Mesothelial cell of epicardium (in vitro differentiated cells): ENCODE measurements at places on chromosomes 4 and X.

- H3K4me3 ChIP-seq: no peak overlapping the region
- H3K27me3 ChIP-seq: peaks cover 29% of the 10 kb centered on the region
- no peak overlapping the region for H3K27ac ChIP-seq
- H3K4me1 ChIP-seq: peaks cover 1% of the 10 kb centered on the region
- no peak for DNase-seq
- no peaks in the 10 kb centered on the region for H3K36me3 ChIP-seq
Observed at GRCh38 chr4:104728380-104729122, 233.9 kb upstream of the CXXC4 start.

DNA sequence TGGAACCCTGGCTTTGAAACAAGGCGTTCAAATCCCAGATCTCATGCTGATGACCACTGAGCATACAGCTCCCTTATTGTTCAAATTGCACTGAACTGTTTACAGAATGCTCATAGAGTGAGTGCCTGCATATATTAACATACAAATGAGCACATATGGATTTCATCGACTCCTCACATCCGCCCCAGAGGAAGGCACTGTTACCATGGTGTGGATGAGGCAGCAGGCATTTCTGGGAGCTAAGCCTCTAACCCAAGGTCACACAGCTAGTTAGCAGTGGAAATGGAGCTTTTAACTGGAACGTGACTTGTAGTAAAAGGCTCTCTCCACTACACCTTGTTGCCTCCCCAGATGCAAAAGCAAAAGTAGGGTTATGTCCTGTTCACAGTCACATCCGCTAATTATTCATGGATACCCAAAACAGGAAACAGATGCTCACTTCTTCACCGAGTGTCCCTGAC, 289.7 kb downstream of the STK32B start:
- H3K36me3 ChIP-seq: no peaks in the 10 kb centered on the region
- no peaks in the 10 kb centered on the region for H3K4me1 ChIP-seq
- H3K27ac ChIP-seq: no peak overlapping the region

- H3K36me3 ChIP-seq: no peaks in the 10 kb centered on the region
- no peak overlapping the region for H3K27ac ChIP-seq
- H3K27me3 ChIP-seq: no peaks in the 10 kb centered on the region
- H3K4me1 ChIP-seq: no peaks in the 10 kb centered on the region
- no peak for DNase-seq
- H3K4me3 ChIP-seq: no peak overlapping the region
Observed at GRCh38 chr4:126762663-126763247, 870.0 kb upstream of the INTU start.

DNA sequence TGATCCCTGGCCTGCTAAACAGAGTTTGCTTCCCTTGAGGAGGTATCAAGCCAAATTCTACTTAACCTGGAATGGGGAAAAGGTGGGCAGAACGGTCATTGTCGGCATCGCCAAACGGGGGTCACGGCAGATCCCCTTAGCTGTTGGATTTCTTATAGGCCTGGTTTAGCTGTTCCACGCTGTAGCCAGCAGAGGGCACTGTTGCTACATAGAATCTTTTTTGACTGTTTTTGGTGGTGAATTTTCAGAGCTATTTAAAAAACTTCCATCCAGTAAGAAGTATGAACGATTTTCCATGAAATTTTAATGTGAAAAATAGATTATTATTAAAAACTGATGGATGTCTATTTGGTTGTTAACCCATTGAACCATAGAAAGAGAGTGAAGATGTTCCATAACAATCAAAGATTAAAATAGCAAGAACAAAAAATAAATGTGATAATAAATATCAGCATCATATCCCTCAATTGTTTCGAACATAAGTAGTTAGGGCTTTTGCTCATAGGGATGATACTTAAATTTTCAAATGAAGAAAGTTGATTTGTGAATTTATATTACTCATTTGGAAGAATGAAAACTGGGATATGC, 56.6 kb downstream of the LINC00632 start:
- peaks cover 3% of the 10 kb centered on the region for H3K27me3 ChIP-seq
- no peak for DNase-seq
- no peaks in the 10 kb centered on the region for H3K36me3 ChIP-seq
- peak overlapping the region; percentile 82 for H3K4me3 ChIP-seq

- H3K27ac ChIP-seq: no peak overlapping the region
- H3K4me1 ChIP-seq: no peaks in the 10 kb centered on the region
- no peak overlapping the region for H3K4me3 ChIP-seq
- no peaks in the 10 kb centered on the region for H3K36me3 ChIP-seq
Observed at GRCh38 chr4:104093247-104093646, 373.5 kb upstream of the TACR3 start.

DNA sequence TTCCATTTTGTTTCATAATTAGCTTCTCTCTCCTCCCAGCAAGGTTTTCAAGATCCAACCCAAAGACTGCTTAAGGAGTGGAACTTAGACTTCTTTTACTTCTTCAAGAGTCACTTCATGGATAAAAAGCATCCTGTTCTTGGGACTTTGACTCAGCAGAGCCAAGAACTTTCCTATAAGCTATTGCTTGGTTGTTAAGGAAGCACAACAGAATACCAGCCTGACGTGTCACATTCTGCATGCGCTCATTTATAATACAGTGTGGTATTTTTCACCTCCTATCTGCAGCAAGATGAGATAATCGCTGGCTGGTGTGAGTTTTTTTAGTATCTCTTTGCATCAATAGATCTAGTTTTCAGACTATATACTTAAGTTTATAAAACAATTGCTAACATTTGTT, 152.1 kb downstream of the PALLD start:
- no peak for DNase-seq
- no peaks in the 10 kb centered on the region for H3K36me3 ChIP-seq
- peak overlapping the region; percentile 44 for H3K27ac ChIP-seq
- H3K4me3 ChIP-seq: no peak overlapping the region

- no peaks in the 10 kb centered on the region for H3K36me3 ChIP-seq
- no peak overlapping the region for H3K27ac ChIP-seq
- H3K4me3 ChIP-seq: no peak overlapping the region
Observed at GRCh38 chr4:60313611-60314178, 886.4 kb upstream of the ADGRL3 start.

DNA sequence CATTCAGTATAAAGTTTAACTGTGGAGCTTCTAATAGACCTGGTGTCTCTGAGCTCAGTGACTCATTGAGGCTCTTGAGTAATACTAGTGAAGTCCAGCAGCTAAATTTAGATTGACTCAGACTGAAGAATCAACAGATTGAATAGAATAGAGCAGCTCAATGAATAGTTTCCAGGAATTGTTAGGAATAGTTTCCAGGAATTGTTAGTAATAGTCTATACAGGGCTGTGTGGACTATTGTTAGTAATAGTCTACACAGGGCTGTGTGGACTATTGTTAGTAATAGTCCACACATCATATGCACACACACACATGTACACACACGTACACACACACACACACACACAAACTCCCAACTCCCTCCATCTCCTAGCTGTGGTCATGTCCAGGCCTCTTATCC, 3.0 kb downstream of the GIMD1 start:
- H3K27ac ChIP-seq: no peak overlapping the region
- no peaks in the 10 kb centered on the region for H3K27me3 ChIP-seq
- H3K4me1 ChIP-seq: peaks cover 10% of the 10 kb centered on the region
- no peaks in the 10 kb centered on the region for H3K36me3 ChIP-seq
- DNase-seq: no peak
- no peak overlapping the region for H3K4me3 ChIP-seq

DNA sequence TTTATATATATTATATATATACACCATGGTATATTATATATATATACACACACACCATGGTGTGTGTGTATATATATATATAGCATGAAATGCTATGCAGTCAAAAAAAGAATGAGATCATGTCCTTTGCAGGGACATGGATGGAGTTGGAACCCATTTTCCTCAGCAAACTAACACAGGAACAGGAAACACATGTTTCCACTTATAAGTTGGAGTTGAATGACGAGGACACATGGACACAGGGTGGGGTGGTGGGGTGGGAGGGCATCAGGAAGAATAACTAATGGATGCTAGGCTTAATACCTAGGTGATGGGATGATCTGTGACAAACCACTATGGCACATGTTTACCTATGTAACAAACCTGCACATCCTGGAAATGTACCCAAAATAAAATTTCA, 293.6 kb upstream of the NDST3 start:
- H3K4me1 ChIP-seq: no peaks in the 10 kb centered on the region
- no peak overlapping the region for H3K4me3 ChIP-seq
- H3K36me3 ChIP-seq: peaks cover 6% of the 10 kb centered on the region
- no peaks in the 10 kb centered on the region for H3K27me3 ChIP-seq
- no peak overlapping the region for H3K27ac ChIP-seq

DNA sequence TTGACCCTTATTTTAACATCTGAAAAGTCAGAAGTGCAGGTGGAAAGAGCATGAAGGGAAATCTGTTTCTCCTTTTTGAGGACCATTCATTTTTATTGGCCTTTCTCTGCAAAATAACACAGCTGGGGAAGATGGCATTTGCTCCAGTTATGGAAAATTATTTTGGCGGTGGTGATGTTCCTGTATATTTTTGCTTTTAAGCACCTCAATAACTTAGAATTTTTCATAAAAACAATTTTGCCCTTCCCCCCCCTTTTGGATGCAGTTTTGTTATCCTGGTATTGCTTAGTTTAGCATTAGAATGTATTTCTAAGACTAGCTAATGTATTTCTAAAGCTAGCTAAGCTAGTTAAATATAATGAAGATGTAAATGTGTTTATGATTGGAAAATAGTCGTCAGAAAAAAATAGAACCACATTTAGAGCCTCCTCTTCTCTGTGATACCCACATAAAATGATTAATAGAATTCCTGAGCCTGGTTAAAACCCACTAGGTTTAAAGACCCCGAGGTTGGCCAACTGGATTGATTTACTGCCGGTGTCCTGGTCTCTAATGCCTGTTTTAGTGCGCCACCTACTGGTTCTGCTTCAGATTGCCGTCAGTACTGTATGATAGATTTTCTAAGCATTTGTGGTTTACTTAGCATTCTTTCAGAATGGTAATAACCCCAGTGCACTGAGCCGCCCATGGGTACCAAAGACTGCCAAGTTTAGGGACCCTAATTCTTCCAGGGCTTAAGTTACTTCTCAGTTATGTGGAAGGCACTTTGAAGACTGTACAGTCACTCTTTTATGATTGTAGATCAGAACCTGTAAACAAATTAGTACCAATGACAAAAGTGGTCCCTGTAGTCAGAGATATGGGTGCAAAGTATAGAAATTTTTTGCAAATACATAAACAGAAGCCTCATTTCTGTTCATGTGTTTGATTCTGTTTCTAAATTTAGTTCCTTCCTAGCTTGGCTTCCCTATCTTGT, 11.4 kb downstream of the KLF3 start:
- H3K27me3 ChIP-seq: no peaks in the 10 kb centered on the region
- peak overlapping the region; percentile 22 for H3K4me3 ChIP-seq
- H3K27ac ChIP-seq: peak overlapping the region; percentile 87
- DNase-seq: peak; percentile 80
- H3K4me1 ChIP-seq: peaks cover 68% of the 10 kb centered on the region

- DNase-seq: no peak
- no peak overlapping the region for H3K4me3 ChIP-seq
- peaks cover 35% of the 10 kb centered on the region for H3K4me1 ChIP-seq
- H3K27me3 ChIP-seq: no peaks in the 10 kb centered on the region
Observed at GRCh38 chr4:155687380-155687982, 20.8 kb downstream of the GUCY1A1 start.

DNA sequence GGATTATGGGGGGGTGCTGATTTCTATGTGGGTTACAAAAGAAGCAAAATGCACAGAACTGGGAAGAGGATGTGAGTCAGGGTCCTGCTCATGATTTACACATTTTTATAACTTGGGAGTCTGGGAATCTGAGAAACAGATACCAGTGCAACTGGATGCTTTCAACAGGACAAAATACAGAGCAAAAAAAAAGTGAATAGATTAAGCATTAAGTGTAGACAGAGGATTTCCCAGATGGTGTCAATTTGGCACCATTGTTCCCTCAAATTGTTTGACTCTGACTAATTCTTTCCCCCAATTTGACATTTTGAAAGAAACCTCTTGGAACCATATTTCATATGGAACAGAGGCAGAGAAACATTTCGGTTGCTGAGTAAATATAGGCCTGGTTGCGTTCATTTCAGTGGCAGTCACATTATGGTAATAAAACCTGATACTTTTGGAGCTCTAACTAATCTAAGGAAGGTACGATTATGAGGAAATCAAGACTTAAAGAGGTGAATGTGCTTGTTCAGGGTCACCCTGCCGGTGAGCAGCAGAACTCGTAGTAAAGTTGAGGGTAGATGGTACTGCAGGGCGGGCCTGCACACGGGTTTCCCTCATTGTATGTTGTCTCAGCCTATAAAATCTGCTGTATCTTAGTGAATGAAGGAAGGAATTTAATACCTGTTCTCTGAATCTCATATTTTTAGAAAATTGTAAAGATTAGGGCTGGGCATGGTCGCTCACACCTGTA, 18.7 kb upstream of the CDKL5 start:
- H3K27ac ChIP-seq: no peak overlapping the region
- H3K36me3 ChIP-seq: no peaks in the 10 kb centered on the region
- H3K27me3 ChIP-seq: no peaks in the 10 kb centered on the region
- no peak overlapping the region for H3K4me3 ChIP-seq

- no peaks in the 10 kb centered on the region for H3K36me3 ChIP-seq
- DNase-seq: no peak
- peaks cover 11% of the 10 kb centered on the region for H3K27me3 ChIP-seq
- H3K4me3 ChIP-seq: no peak overlapping the region
- H3K27ac ChIP-seq: no peak overlapping the region
Observed at GRCh38 chr4:112002248-112002661, 143.0 kb upstream of the FAM241A start.

DNA sequence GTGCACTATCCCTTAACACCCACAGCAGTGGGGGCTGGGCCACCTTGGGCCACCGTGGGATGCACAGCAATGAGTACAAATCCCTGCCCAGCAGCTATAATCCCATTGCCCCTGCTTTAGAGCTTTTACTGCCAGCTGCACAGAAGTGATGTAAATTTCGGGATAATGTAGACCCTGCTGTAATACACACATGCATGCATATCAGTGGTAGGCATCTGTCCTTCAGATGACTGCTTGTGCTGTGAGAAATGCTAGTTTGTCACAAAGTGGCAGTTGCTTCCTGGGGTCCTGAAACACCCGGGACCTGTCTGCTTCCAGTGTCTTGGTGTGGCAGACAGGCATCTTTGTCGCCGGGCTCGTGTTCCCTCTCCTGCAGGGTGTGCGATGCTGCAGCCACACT, 14.1 kb downstream of the NSG1 start:
- H3K27me3 ChIP-seq: no peaks in the 10 kb centered on the region
- H3K36me3 ChIP-seq: peaks cover 30% of the 10 kb centered on the region
- H3K27ac ChIP-seq: no peak overlapping the region
- H3K4me1 ChIP-seq: peaks cover 4% of the 10 kb centered on the region
- H3K4me3 ChIP-seq: no peak overlapping the region

DNA sequence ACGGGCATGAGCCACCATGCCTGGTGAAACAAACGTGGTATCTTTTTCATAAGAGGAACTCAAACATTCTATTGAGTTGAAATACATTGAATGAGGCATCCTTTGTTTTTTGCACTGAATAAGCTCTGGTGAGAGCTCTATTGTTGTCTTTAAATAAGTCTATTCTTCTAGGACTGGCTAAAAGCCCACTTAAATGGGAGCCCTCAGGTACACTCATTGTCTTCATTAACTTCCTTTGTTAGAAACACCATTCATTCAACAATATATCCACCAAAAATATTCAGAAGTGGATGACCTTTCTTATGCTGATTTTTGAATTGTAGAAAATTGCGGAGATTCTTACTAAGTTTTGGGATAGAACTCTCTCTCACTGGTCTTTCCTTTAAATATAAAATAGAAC, 568.0 kb downstream of the IL1RAPL1 start:
- H3K4me3 ChIP-seq: no peak overlapping the region
- H3K27me3 ChIP-seq: no peaks in the 10 kb centered on the region
- no peak for DNase-seq
- no peak overlapping the region for H3K27ac ChIP-seq
- no peaks in the 10 kb centered on the region for H3K4me1 ChIP-seq

GRCh38 chr4:89521826-89522225, 214.2 kb upstream of the GPRIN3 start:
- H3K27ac ChIP-seq: no peak overlapping the region
- no peak overlapping the region for H3K4me3 ChIP-seq
- H3K36me3 ChIP-seq: no peaks in the 10 kb centered on the region
- no peak for DNase-seq
- peaks cover 17% of the 10 kb centered on the region for H3K27me3 ChIP-seq
